ENCODE measurements at places on chromosomes 7 and 10. TPM values are rescaled to one million over a fixed set of nuclear protein-coding genes. Genes with fewer than 3 reads are reported as not detected.
A peak's percentile ranks its signal among the peaks of the same experiment; 100 is the strongest.

The HYAL4 gene
- 0.86 TPM for polyA plus RNA-seq

The TET1 gene
- polyA plus RNA-seq: 12.7 TPM

The OR2A1 gene
- polyA plus RNA-seq: 1.2 TPM

The ADCY1 gene
- 3.1 TPM for polyA plus RNA-seq

The INSYN2A gene
- 2.6 TPM for polyA plus RNA-seq

The TMEM184A gene
- polyA plus RNA-seq: 6.1 TPM

The LMOD2 gene
- not detected for polyA plus RNA-seq

The NPFFR1 gene
- polyA plus RNA-seq: 0.15 TPM

The CPA5 gene
- not detected for polyA plus RNA-seq

The RET gene
- 16.7 TPM for polyA plus RNA-seq

The TEX47 gene
- not detected for polyA plus RNA-seq

GRCh38 chr10:119233821-119234220 lies 26.4 kb downstream of the GRK5 start:
- DNase-seq: no peak

GRCh38 chr7:119438315-119438714 lies 834.7 kb upstream of the KCND2 start:
- DNase-seq: no peak

DNA sequence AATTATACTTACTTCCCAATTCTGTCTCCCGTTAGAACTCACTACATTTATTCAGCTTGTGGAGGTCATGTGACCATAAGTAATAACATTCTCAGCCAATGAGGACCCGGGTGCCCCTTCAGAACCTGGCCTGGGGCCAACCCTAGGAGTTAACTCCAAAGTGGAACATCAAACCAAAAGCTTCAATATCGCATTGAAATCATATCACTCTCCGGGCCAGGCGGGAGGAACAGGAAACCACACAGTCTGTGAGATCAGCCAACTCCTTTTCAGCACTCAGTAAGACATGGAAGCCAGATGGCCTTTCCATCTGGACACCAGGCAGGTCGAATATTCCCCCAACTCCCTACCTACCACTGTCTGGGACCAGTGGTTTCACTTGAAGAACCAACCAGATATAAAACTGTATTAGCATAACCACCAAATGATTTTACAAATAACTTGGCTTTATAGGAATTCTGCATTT lies 5.5 kb downstream of the CREB3L2 start:
- no peak for DNase-seq

GRCh38 chr10:30510184-30510931 lies 76.4 kb downstream of the MAP3K8 start:
- no peak for DNase-seq

DNA sequence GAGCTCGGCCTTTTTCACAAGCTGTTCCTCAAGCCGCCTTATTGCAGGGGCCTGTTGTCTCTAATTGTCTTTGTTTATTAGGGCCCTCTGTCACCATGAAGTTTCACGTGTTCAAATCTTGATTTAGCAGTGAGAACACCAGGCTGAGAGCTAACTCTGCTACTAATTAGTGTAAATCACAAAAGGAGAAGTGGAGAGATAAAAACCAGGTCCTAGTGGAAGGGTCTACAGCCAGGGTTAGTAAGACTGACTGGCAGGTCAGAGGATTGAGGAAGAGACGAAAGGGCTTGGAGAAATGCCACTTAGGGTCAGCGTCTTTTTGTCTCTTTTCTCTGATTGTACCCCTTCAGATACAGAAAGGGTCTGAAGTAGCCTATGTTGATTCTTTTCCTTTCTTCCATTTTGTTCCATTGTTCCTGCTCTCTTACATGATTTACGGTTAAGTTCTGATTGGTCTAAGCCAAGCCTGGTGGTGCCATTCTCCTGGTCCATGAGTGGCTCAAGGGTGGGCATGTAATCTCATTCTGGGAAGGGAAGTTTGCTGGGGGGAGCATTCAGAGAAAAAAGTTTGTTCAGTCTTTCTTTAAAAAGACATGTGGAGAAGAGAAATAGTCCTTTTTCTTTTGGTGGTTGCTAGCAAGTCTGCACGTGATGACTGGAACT lies 21.3 kb downstream of the SSMEM1 start:
- DNase-seq: no peak

DNA sequence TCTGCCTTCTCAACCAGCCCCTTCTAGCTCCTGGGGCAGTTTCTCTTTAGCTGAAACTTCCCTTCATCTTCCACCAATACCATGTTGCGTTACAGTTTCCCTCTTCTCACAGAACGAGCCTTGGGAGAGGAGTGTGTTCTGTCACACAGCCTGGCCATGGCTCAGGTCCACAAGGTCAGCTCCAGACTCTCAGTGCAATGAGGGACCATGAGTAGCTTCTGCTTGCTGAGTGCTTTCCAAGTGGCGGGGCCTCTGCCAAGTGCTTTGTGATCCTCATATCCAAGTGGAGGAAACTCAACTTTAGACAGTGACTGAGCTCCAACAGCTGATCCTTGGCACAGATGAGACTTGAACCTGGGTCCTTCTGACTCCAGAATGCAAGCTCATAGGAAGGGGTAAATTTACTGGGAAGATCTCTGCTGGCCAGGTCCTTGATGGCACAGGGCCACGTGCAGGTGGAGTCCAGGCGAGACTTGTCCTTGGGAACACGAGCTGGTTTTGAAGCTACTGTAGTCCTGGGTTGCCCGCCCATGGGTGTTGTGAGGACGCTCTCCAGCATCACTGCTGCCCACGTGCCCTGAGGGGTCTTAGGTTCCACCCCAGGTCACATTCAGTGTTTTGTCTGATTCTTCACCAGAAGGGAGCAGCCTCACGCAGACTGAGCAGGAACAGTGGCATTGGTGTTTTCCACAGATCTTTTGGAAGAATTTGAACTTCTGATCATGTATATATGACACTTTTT lies 238.0 kb downstream of the EBF3 start:
- no peak for DNase-seq

GRCh38 chr7:21542891-21543527 lies at the start of gene DNAH11:
Gene DNAH11, plus strand, starts transcription at chr7:21543039. Its CDS starts 207 bp downstream, at chr7:21543246.
- DNase-seq: peak; percentile 34

GRCh38 chr7:20158684-20159083 lies 58.5 kb downstream of the MACC1 start:
- no peak for DNase-seq

DNA sequence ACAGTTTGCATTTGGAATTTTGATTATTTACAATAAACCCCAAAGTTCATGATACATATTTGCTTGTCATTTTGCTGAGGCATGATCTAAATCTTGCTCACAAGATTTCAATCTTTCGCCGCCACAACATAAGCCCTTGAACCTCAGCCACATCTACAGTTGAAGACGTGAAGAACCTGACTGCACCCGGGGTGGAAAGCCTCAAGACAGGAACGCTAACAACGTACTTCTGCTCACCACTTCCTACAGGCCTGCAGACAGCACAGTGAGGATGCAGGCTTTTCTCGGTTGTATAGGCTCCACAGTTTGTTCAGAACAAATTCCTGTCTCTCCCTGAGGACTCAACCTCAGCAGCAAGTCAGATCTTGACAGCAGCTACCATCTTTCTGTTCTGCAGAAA lies 393.8 kb upstream of the PRKCQ start:
- DNase-seq: no peak

DNA sequence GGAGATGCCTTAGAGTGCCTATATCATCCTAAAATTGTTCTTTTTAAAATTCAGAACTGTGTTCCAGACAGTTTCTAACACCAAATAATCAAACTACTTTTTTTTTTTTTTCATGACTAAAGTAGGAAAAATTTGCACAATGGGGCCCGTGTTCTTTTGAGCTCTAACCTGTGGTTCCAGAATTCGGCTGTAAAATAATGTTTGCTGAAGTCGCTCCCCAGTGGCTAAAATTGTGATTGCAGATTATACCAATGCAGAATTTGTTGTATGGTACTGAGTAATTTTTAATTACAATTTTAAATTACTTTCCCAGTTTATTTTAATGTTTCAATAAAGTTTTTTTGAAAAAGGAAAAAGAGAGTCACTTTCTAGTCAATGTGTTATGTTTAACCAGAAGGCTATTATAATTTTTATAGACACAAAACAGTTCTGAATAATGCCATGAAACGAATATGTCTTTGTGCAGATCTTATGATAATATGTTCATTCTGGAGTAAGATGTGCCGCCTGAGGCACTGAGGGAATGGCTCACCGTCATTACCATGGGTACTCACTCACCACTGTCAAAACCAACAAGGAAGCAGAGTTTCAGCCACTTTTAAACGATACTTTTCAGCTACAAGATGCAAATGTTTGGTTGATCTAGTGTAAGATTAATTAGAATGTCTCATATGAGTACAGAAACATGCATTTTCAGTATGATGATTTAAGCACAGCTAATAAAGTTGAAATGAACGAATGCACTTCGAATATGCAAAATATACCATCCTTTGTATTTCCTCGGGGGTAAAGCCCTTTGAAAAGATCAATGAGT lies 173.6 kb downstream of the PRKCQ start:
- DNase-seq: no peak

DNA sequence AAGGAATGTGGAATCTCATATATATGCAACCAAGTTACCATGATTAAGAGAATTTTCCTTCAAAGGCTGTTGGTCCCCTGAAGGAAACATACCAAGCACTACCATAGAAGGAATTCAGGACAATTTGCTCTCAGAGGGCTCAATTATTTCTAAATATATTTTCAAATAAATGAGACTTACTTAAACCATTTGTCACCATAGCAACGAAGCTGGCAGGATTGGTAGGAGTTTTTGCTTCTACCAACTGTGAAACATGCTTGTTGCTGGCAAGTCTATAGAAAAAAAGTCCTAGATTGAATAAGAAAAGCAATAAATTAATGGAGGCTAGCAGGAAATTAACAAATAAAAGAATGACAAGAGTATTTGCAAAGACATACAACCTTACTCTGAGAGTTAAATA lies 156.9 kb upstream of the NPSR1 start:
- no peak for DNase-seq

- DNase-seq: no peak
Observed at GRCh38 chr7:108452707-108453106, 3.5 kb downstream of the NRCAM start.

DNA sequence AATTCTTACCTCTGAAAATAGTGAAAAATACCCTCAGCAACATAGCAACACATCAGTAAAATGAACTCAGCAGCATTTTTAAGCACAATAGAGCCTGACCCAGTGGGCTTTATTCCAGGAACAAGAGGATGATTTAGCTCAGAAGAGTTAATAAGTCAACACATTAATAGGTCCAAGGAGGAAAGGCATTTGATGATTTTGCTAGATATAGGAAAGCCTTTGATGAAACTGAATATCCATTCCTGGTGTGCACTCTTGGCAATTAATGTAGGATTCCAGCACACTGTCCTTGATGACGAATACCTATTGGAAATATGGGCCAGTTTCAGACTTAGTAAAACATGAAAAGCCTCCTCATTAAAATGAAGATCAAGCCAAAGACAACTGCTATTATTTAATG lies 42.5 kb downstream of the RASGEF1A start:
- DNase-seq: no peak

DNA sequence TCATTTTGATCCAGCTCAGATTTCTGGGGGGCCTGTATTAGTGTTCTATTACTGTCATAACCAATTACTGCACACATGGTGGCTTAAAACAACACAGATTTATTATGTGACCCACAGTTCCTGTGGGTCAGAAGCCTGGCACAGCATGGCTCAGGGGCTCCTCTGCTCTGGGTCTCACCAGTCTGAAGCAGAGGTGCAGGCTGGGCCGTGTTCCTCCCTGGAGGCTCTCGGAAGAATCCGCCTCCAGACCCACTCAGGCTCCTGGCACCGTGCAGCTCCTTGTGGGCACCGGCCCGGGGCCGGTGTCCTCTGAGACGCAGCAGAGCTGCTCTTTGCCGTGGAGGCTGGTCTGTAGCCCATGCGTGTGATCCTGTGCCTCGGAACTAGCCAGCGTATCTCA lies 61.5 kb downstream of the RAMP3 start:
- no peak for DNase-seq

DNA sequence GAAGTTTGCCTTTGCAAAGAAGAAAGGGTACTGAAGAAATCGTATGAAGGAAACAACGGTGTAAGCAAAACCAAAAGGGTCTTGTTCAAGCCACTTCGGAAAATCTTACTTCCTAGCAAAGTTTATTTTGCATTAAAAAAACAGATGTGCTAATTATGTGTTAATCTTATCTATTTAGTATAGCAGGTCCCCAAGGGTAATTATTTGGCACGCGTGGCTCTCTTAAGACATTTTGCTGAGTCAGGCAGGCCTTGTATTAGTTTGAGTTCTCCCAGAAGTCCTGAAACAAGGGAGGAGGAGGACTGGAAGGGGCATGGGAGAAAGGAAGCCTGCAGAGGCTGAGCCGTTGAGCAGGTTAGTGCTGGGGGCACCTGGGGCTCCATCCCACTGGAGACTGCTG lies 44.9 kb downstream of the TMEM178B start:
- DNase-seq: no peak

GRCh38 chr7:146232604-146233003 lies 116.0 kb downstream of the CNTNAP2 start:
- DNase-seq: no peak

DNA sequence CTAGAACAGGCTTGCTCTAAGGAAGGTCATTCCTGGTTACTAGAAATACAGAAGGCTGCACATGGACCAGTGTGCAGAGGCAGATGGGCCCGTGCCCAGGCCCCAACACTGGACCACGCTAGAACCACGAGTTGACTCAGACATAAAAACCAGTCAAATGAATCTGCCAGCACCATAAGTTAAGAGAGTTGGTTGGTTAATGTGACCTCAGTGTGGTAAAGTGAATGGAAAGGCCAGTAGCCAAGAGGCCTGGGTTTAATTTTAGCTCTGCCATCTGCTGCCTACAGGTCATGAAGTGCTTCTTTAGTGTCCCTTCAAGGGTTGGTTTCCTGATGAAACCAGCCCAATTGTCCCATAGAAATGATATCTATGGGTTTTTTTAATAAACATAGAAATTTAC lies 329.6 kb upstream of the NRP1 start:
- no peak for DNase-seq

DNA sequence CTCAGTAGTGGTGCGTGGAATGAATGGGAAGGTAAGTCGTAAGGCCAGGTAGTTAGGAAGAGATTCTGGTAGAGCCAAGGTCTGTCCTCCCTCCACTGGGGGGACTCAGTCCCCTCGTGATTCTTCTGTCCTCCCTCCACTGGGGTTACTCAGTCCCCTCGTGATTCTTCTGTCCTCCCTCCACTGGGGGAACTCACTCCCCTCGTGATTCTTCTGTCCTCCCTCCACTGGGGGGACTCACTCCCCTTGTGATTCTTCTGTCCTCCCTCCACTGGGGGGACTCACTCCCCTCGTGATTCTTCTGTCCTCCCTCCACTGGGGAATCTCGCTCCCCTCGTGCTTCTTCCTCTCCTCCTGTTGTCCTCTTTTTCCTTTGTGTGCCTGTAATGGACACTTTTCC lies 125.1 kb downstream of the CELF2 start:
- no peak for DNase-seq

DNA sequence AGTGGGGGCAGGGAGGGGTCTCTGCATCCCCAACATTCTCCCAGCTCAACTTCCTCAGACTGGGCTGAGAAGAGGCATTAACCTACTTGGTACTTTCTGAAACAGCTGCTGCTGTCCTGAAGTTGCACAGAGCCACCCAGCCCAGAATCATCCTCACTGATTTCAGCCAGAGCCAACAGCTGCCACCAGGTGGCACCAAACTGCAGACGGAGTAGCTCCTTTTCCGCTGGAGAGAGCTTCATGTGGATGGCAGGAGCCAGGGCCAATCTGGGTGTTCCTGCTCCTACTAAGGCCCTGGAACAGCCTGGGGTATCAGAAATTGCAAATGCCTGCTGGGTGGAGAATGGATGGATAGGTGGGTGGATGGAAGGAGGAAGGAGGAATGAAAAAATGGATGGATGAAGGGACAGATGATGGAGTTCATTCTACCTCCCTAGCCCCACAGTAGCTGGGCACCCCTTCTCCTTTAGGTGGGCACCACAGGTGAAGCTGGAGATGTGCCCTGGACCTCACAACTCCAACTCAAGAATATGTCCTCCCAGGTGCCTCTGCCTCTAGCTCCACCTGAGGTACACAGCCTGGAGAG lies 11.8 kb upstream of the DRGX start:
- peak; percentile 77 for DNase-seq

All from left kidney (tissue), 8 donors.